ENCODE measurements at places on chromosomes 7 and 10. TPM values are rescaled to one million over a fixed set of nuclear protein-coding genes. Genes with fewer than 3 reads are reported as not detected.

KCP gene
- not detected for total RNA-seq

- no peak overlapping the region for H3K4me3 ChIP-seq
- peaks cover 16% of the 10 kb centered on the region for H3K4me1 ChIP-seq
- DNase-seq: no peak
- no peak overlapping the region for H3K27ac ChIP-seq
- H3K36me3 ChIP-seq: peaks cover 8% of the 10 kb centered on the region
Observed at GRCh38 chr7:23184709-23185359, 3.0 kb downstream of the NUP42 start.

GRCh38 chr7:79272066-79272669 is 181.3 kb downstream of the MAGI2 start:
- DNase-seq: no peak
- no peaks in the 10 kb centered on the region for H3K36me3 ChIP-seq

DNA sequence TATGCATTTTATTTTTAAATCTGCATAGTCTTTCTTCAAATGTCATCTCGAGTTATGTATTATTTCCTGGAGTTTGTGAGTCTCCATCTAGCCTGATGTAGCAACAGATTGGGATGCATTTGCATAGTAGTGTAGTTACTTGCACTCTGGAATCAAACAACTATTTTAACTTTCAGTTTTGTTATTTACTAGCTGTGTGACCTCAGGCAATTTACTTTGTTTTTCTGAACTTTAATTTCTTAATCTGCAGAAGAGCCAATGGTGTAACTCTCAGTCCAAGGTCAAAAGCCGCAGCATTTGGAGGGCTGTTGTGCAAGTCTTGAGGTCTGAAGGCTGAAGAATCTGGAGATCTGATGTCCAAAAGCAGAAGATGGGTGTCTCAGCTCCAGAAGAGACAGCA is 175.8 kb upstream of the SORCS1 start:
- H3K36me3 ChIP-seq: no peaks in the 10 kb centered on the region
- no peak for DNase-seq
- H3K27me3 ChIP-seq: no peaks in the 10 kb centered on the region
- no peak overlapping the region for H3K27ac ChIP-seq
- no peaks in the 10 kb centered on the region for H3K4me1 ChIP-seq

DNA sequence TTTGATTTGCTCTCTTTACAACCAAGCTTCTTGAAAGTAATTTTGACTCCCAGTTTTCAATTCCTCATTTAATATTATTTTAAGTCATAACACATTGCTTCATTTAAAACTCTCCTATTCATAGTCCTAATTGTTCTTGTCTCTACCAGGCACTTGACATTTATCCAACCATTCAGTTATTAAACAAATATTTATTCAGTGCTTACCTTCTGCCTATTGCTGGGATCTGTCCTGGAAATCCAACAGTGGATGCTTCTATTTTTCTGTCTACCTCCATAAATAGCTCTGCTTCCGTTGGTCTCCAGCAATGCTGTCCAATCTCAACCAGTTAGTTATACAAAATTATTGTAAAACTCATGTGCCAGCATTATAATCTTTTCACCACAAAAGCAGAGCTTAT is 615.1 kb downstream of the ZWINT start:
- no peak for DNase-seq
- H3K4me1 ChIP-seq: no peaks in the 10 kb centered on the region
- H3K27ac ChIP-seq: no peak overlapping the region
- H3K4me3 ChIP-seq: no peak overlapping the region

GRCh38 chr7:33728873-33729551 is 176.3 kb upstream of the BMPER start:
- H3K36me3 ChIP-seq: no peaks in the 10 kb centered on the region
- no peak for DNase-seq
- H3K27me3 ChIP-seq: no peaks in the 10 kb centered on the region
- no peak overlapping the region for H3K27ac ChIP-seq
- H3K4me3 ChIP-seq: no peak overlapping the region
- H3K4me1 ChIP-seq: no peaks in the 10 kb centered on the region

DNA sequence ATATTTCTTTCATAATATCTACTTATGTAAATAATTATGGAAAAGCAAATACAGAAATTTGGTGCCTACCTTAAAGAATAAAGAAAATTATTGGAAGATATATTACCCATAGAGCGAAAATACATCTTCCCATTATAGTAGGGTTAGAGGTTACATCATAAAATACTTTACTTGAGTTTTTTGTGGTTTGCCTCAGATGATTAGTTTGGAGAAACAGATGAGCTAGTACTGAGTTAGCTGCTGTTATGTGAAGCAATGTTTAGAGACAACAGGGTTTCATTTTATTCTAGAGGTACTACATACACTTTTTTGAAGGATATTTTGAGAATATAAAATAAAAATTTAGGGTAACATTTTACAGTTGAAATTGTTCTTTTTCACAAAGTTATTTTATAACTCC is 2.9 kb upstream of the MLLT10 start:
- H3K27me3 ChIP-seq: no peaks in the 10 kb centered on the region
- no peak for DNase-seq
- H3K4me3 ChIP-seq: no peak overlapping the region
- no peak overlapping the region for H3K27ac ChIP-seq

All from naive thymus-derived CD4-positive, alpha-beta T cell (primary cell).